ENCODE measurements at places on chromosomes 7 and 10.

GRCh38 chr7:53743697-53744402 is 708.4 kb downstream of the POM121L12 start:
- no peak for DNase-seq

DNA sequence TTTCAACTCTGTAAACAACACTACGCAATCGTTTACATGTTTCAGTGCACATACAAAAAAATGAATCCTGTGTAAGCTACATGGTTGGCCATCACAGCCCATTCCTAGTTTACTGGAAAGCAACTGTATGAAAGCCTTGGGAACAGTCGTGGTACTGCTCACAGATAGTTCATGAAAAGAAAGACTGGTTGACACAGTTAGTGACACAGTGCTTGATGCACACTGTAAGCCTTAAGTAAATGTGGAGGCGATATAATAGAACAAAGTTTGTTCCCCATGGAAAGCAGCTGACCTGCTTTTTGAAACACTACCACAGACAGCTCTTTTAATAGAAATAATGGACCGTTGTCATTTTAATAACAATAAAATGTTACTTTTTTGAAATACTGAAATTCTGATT is 5.1 kb downstream of the CACNA2D1 start:
- no peak for DNase-seq

DNA sequence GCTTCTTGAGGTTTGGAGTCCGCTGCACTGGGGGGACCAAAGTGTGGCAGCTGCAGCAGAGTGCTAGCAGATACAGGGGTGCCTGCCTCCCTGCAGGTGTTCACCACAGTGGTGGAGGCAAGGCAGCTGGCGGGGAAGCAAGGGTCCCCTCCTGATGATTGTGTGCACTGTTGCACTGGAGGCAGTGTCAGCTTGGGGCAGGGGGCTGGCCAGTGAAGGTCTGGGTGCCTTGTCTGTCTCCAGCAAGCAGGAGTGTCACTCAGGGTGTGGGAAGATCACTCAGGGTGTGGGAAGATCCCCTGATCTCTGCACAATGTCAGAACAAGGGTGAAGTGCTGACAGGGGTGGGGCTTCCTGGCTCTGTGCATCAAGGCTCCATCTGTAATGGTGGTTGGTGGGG is 36.3 kb upstream of the PPP1R3A start:
- DNase-seq: no peak

- peak; percentile 62 for DNase-seq
Measured at GRCh38 chr10:89163265-89163995, 43.7 kb downstream of the CH25H start.

DNA sequence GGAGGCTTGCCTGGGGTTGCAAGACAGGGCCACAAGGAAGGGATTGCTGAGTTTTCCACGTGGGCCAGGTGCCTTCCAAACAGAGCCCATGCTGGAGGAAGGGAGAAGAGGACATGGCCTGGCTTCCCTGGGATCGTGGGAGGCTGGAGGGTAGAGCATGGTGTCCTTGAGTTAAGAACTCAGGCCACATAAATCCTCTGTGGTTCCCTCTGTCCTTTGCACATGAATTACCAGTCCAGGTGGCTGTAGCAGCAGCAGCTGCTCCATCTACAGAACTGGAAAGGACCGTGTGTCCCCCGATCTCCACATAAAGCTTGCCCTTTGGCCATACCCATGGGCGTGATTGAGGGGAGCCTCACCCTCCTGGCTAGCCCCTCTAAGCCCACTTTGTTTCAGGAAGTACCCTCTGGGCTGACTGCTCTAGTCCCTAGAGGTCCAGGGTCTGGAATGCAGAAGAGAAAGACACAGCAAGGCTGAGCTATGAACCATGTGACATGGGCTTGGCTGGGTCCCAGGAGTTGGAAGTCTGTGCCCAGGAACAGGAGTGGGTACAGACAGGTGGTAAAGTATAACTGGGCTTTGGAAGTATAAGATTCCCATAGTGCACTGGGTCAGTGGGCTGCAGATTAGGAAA is 84.9 kb downstream of the C10orf105 start:
- DNase-seq: no peak

DNA sequence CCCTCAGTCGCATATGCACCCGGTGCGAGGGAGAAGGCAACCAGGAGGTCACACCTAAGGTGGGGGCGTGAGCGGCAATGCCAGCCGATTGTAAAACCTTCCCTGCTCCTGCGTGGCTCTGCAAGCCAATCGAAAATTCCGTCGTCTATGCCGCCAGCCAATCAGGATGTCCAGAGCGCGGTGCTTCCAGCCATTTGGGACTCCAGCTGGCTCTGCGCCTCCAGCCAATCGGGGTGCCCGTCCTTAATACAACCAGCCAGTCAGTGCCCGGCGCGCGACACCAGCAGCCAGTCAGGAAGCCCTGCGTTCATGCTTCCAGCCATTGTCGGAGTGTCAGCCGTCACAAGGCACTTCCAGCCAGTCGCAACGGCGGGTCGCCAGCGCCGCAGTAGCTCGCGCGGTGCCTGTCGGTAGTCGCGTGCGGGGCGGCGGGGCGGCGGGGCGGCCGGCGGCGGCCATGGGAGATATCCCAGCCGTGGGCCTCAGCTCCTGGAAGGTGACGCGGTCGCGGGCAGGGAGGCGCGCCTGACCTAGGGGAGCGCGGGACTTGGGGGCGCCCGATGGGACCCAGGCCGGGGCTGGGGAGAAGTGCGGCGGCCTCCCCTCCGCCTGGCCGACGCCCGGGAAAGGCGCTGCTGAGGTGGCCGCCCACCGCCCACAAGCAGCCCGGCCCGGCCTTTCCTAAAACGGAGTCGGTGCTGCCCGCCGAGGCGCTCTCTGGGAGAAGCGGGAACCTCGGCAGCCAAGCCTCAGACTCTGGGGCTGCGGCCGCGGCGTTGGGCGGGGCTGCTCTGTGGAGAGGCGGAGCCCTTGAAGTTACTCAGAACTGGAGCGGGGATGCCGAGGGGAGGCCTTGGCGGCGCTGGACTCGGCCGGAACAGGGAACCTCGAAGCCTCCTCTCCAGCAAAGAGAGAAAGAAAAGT is at the start of gene AKR1E2:
AKR1E2 (plus strand) TSS at position 340 of the 924 bp plus-strand sequence; CDS start at position 458, 118 bp downstream.
- peak; percentile 93 for DNase-seq

- no peak for DNase-seq
Measured at GRCh38 chr10:90745565-90745964, 112.3 kb downstream of the HTR7 start.

- DNase-seq: no peak
Measured at GRCh38 chr7:64651632-64652165, 14.2 kb upstream of the ZNF107 start.

DNA sequence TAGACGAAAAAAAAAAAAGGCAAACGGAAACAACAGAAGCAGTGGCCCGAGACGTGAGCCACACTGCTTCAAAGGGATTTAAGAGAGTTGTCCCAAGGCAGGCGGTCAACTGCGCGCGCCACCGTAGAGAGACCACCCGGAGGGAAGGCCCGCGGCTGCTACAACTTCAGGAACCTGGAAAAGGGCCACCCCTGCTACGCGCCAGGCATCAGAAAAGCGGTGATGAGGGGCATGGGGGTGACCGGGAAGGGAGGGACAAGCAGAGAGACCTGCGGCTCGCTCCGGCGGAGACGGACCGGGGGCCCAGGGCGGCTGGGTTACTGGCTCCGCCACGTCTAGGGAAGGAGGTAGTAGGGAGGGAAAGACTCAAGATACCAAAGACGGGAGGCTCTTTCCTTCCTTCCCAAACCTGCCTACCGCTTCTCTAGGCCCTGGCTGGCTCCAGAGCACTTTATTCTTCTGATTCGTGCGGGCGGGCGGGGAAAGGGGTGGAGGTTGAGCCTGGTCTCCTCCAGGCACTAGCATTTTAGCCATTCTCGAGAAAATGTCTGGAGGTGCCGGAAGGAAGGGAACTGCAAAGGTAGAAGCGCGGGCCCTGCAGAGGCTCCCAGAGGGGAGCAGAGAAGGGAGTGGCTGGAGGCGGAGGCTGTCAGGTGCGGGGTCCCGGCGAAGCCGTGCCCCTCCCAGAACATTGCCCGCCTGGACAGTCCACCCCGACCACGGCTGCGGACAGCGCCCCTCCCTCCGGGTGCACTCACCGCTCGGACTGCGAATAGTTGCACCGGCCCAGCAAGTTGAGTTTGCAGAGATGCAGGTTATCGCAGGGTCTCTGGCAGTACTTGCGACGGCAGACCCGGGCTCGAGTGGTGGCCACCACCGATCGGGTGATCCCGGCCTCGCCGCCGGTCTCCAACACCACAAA is 993 bp downstream of the ZC3HAV1 start:
- no peak for DNase-seq

DNA sequence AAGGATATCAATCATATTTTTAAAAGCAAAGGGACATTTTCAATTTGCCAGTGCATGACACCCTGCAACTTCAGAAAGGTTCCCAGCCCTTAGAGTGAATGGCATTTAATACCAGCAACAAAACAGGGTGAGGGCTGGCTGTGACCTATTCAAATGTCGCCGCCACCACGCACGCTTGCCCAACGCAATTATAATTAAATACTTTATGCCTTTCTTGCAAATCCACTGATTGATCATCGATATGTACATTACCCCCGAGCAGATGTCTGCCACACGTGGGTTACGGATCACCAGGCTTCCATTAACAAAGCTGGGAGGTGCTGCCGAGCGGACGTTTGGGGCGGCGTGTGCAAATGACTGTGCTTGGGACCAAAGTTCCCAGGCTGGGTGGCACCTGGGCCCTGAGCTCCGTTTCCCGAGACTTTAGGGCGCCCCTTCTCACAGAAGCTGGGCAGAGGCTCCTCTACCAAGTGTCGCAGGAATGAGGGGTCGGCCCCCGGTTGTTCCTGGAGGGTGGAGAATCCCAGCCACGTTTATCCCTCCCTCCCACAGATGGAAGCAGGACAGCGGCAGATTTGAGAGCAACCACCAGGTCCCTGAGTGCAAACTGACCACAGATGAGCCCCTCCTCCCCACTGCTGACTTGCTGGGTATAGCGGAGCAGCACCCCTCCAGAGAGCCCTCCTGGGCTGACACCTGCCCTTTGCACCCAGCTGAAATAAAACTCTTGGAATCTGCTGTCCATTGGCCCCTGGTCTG is 3.9 kb downstream of the FOXL3 start:
- no peak for DNase-seq

DNA sequence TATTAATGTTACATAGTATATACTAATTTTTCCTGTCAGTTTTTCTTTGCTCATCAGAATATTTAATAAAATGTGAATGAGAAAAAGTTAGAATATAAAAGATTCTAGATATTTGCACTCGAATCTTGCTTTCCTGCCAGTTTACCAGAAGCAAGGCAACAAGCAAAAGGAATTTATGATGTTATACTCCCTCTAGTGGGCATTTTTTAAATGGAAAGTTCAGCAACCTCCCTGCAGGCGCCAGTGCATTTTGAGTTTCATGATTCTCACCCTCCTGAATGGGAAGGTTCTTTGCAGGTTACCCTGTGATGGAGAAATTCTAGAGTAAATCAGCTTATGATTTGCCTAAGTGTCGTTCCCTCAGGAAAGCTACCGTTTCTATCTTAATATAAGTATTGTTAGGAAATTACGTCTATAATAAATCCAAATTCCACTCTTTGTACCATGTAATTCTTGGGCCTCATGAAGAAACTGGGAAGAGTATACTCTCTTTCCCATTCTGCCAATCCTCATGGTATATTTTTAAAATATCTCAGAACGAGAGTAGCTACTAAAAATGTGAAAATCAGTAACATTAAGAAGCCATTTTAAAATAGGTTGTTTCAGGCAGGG is 350.0 kb downstream of the CRPPA start:
- DNase-seq: no peak

DNA sequence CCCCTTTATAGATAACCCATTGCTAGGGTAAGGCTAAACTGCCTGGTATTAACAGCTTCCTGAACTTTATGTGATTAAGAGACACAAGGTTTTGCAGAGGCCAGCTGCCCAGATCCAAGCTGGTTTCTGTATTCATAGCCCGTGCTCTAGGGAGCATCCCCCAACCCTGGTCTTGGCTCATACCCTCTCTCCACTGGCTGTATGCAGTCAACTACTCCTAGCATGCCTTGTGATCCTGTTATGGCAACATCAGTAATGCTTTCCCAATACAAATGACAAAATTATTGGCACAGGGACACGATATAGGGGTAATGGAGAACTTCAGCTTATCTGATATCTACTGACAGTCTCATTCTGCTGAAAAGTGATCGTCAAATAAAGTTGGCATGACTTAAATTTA is 202.8 kb upstream of the MKLN1 start:
- DNase-seq: no peak

GRCh38 chr10:124381011-124381611 is 37.6 kb downstream of the OAT start:
- DNase-seq: no peak

DNA sequence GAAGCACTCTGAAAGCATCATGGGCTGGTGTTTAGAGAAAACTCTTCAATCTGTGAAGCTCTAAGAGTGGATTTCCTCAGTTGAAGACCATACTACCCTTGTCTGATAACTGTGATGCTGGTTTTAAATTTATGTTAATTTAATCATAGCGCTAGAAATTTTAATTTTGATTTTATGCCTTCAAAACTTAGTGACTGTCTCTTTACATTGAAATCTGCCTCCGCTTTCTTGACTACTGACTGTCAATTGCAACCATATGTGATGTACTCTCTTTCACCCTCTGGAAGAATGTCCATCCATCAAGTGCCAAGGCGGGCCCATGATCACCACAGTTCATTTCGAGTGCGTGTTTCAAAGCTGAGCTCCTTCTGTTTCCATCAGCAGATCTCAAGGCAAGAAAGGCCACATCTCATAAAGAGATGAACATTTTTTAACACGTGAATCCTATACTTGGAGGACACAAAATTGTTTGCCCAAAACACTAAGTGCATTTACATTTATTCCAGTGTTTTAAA is 147.1 kb downstream of the ITGA8 start:
- DNase-seq: no peak

GRCh38 chr7:101119876-101120275 is 7.0 kb upstream of the SERPINE1 start:
- DNase-seq: no peak

DNA sequence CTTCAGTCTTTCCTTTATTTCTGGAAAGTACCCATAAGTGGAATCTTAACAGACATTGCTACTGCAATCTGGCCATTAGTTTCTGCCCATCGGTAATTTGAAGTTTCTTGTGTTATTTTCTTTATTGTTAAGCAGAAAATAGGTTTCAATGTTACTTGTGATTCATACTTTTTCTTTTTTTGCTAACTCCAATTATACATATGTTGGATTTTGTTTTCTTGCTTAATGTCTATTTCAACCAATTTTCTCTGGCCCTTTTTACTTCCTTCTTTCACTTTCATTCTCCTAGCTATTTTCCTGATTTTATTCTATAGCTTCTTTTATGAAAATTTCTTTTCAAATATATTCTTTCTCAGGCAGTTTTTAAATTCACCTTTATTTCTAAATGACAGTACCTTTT is 457.4 kb downstream of the TCERG1L start:
- DNase-seq: no peak

- no peak for DNase-seq
Measured at GRCh38 chr10:131126321-131127137, 185.0 kb downstream of the TCERG1L start.

- DNase-seq: no peak
Measured at GRCh38 chr10:89525556-89525955, 9.8 kb downstream of the SLC16A12 start.

Measured in right atrium auricular region (tissue), 2 donors.